ENCODE measurements at places on chromosomes 2 and 18.

GRCh38 chr18:68316636-68317035, 398.3 kb downstream of the TMX3 start:
- DNase-seq = no peak

DNA sequence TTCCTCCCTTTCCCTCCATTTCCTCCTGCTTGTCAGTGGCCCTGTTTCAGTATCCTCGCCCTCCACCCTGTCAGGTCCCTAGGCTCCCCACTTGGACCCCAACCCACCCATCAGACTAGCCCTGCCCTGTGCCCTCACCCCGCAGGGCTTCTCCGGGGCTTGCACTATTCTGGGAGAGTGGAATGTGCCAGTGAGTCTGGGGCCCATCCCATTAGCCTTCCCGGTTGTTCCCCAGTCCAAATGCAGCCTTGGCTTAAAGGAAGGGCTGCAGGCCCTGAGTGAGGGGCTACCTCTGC, 45.5 kb downstream of the MYO7B start:
- DNase-seq = no peak

DNA sequence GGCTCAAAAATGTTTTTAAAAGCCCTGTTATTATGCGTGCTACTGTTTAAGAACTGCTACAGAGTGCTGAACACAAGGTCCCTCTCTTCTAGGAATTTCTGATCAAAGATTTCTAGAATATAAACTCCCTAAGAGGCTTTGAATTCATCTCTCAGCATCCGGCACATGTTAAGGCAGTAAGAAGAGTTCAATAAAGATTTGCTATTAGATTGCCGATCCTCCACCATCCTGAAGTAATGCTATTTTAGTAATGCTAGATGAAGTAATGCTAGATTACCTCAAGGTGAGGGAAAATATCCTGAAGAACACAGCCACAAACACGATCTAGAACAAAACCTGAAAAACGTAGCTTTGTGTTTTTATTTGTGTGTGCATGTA, 949 bp upstream of the MYL12B start:
- no peak for DNase-seq

DNA sequence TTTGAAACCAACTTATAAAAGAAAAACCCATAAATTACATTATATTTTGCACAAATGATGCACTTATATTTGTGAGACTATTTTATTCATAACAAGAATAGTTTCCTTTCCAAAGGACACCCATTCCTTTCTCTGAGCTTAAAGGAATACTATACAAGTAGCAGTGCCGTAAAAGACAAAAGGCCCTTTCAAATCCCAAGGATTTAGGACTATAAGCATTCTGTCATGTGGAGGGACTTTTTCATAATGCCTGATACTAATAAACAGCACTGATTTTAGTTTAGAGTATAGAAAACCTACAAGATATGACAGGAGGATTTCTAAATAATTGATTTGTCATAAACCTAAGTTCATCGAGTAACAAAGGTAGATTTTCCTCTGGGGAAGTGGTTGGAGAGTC, 1134.2 kb upstream of the ZEB2 start:
- no peak for DNase-seq

DNA sequence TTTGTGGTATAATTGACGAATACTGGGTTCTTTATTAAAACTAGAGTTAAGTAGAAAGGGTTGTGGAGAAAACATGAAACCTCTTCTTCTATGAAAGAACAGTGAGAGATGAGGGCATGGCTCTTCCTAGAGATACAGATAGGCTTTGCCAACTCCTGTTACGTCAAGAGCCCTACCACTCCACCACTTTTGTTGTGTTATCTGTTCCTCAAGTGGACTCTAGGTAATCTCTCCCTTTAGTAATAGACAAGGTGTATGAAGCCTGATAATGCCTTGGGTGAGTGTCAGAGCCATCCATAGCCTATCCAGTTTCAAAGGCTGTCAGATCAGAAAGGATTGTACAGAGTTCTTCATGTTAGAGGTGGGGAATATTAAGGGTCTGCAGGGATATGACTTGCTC, 176.4 kb downstream of the SETBP1 start:
- DNase-seq = no peak

DNA sequence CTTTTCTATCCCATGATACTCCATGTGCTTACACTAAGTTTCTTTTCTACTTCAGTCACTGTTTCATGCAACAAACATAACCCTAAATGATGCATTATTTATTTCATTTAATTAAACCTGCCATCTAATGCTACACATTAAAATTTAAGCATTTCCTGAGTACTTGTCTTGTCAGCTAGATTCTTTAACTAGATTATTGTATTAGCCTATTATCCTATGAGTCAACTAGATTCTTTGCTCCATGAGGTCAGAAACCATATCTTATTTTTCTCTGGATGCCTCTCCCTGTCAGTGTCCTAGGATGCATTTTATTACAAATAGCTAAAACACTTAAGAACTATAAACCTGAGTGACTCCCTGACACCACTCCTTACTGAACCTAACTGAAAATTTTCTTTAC, 652.4 kb downstream of the SLC4A3 start:
- DNase-seq = no peak

- no peak for DNase-seq
Observed at GRCh38 chr2:226661789-226662545, 137.7 kb downstream of the IRS1 start.

DNA sequence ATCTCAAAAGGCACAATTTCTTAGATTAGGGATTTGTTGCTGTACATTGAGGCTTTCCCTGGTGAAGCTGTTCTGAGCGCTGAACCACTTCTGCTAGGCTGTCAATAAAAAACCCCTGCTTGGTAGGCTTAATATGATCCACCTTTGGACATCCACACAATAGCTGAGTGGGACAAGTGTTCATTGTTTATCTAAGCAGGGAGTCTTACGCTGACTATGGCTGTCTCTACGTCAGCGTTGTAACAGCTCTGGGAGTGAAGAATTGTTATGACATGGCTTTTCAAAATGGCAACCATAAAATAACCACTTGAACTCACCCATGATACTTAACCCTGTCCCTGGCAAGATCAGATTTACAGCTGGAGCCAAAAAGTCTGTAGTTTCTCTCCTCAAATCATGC, 111.5 kb upstream of the SULT1C3 start:
- DNase-seq = no peak

DNA sequence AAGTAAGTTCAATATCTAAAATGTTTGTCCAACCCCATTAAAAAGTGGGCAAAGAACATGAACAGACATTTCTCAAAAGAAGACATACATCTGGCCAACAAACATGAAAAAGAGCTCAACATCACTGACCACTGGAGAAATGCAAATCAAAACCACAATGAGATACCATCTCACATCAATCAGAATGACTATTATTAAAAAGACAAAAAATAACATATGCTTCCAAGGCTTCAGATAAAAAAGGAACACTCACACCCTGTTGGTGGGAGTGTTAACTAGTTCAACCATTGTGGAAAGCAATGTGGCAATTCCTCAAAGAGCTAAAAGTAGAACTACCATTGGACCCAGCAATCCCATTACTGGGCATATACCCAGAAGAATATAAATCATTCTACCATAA, 931.1 kb downstream of the LRP1B start:
- DNase-seq = no peak

DNA sequence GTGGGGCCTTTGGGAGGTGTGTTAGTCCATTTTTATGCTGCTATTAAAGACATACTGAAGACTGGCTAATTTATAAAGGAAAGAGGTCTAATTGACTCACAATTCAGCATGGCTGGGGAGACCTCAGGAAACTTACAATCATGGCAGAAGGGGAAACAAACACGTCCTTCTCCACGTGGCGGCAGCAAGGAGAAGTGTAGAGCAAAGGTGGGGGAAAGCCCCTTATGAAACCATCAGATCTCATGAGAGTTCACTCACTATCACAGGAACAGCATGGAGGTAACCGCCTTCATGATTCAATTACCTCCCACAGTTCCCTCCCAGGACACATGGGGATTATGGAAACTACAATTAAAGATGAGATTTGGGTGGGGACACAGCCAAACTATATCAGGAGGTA, 187.1 kb upstream of the OSR1 start:
- no peak for DNase-seq

GRCh38 chr18:63255435-63255834, 64.1 kb downstream of the BCL2 start:
- no peak for DNase-seq

DNA sequence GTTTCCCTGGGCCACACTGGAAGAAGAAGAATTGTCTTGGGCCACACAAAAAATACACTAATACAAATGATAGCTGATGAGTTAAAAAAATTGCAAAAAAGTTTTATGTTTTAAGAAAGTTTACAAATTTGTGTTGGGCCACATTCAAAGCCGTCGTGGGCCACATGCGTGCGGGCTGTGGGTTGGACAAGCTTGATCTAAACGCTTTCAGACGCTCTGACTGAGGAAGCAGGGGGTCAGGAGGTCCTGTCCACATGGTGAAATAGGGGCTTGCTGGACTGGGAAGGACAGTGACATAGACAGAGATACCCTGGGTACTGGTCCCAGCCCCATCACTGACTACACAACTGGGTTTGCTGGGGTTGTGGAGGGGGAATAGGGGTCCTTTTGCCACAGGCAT, 86.4 kb downstream of the LOXHD1 start:
- DNase-seq = no peak

DNA sequence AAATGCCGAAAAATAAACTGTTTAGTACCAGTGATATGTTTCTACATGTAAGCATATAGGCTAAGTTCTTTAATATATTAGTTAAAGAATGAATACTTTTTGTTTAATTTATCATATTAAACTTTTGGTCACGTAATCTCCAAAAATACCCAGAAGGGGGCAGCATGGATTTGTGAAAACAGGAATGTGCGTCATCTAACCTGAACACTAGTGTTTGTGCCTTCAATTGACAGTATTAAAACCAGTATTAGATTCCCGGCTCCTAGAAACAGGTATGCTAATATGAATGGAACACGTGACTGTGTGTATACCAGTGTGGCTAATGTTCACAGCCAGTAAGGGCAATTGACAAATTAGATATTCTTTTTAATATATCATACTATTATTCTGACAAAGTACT, 51.8 kb downstream of the WDR7 start:
- DNase-seq = peak; percentile 29

GRCh38 chr2:191114403-191114886, 36.3 kb downstream of the STAT4 start:
- DNase-seq = no peak

GRCh38 chr2:131026919-131027318, 66.3 kb downstream of the FAM168B start:
- DNase-seq = no peak

- no peak for DNase-seq
Observed at GRCh38 chr2:216418981-216419380, 6.7 kb downstream of the SMARCAL1 start.

GRCh38 chr2:56183643-56184499, at the start of gene CCDC85A:
Gene CCDC85A (plus strand): TSS chr2:56183990. CDS start chr2:56184625, 635 bp downstream.
- peak; percentile 89 for DNase-seq

DNA sequence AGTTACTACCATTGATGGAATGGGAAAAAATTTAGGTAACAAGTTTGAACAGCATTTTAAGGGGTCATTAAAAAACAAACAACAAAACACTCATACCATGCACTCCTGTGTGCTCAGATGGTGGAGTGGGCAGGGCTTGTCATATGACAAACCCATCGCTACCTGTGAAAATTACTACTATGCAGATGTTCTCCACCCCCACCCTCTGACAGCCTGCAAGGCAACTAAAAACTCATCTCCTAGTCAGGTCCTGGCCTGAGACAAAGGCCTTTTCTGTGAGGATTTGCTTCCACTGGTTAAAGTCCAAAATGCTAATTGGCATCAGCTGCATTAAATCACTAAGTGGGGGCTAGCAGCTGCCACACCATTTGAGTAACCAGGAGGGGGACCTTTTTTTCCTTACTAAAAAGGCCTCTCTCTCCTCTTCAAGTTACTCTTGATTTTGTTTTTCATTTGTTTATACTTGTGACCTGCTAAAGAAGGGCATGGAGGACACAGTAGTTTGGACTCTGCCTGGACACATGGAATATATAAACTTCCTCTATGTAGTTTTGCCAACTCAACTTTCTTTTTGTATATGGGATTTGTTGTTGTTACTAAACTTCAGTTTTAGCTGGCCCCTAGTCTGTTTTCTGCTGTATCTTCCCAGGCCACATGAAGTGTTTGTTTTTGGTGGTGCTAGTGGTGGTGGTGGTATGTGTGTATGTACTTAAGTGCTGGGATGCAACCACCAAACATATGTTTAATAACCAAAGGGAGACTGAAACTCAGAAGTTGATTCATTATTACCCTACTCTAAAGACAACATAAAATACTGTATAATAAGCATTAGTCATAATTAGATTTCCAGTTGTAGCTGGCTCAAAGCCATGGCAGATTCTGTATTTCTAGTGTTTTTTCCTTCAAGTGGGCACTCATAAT, 121.3 kb downstream of the MAP4K4 start:
- peak; percentile 44 for DNase-seq

GRCh38 chr2:26915316-26915715, 55.1 kb upstream of the MAPRE3 start:
- DNase-seq = no peak

GRCh38 chr2:127153691-127154158, 46.8 kb upstream of the BIN1 start:
- no peak for DNase-seq

GRCh38 chr18:73556904-73557303, 590.7 kb downstream of the FBXO15 start:
- no peak for DNase-seq

GRCh38 chr2:120818441-120818920, 82.8 kb downstream of the GLI2 start:
- DNase-seq = no peak

DNA sequence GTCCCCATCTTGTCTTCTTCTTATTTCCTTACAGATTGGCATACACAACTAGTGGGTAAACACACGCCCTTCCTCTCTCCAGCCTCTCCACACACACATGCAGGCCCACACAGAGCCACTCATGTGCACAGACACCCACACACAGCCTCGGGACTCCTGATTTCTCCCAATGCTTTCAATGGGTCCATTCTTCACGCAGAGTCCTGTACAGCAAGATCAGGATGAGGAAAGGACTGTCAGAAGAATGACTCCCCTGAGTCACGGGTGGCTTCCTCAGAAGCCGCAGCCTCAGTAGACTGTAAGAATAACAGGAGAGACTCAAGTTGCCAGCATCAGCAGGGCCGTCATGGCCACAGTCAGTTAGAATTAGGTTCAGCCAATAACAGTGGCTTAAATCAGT, 109.1 kb upstream of the GLI2 start:
- DNase-seq = no peak

GRCh38 chr2:59969161-59969560, 584.3 kb downstream of the BCL11A start:
- no peak for DNase-seq

GRCh38 chr2:64582774-64583340, 58.7 kb downstream of the AFTPH start:
- no peak for DNase-seq

GRCh38 chr2:76711490-76711889, 810.7 kb downstream of the LRRTM4 start:
- no peak for DNase-seq
